Skeletal muscle cell (primary cell): ENCODE measurements at places on chromosomes 2 and 18.
A peak's percentile ranks its signal among the peaks of the same experiment; 100 is the strongest.

GRCh38 chr2:29212009-29212408, 96.8 kb downstream of the CLIP4 start:
- DNase-seq = no peak

- DNase-seq = no peak
Observed at GRCh38 chr18:33404244-33404873, 36.2 kb downstream of the CCDC178 start.

- no peak for DNase-seq
Observed at GRCh38 chr2:73292316-73292905, 937 bp downstream of the EGR4 start.

DNA sequence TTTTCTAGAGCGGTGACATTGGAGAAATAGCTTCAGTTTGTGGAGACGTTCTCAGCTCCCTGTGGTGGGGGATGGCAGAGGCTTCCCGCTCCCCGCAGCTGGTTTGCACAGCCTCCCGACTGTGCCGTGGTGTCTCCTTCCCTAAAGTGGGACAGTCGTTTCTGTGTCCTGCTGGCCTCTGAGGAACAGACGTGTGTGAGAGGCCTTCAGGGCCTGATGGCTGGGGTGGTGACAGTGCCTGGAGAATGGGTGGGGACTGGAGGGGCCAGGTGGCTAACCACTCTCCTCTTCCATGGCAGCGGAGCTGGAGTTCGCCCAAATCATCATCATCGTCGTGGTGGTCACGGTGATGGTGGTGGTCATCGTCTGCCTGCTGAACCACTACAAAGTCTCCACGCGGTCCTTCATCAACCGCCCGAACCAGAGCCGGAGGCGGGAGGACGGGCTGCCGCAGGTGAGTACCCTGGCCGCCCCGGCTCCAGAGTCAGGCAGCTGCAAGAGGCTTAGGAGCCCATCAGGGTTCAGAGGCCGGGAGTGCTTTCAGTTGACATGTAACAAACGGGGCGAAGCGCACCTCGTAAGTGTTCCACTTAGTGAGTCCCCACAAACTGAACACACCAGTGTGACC, 105.4 kb downstream of the FAM210A start:
- no peak for DNase-seq

- no peak for DNase-seq
Observed at GRCh38 chr2:234137400-234138014, 87.0 kb downstream of the SPP2 start.

DNA sequence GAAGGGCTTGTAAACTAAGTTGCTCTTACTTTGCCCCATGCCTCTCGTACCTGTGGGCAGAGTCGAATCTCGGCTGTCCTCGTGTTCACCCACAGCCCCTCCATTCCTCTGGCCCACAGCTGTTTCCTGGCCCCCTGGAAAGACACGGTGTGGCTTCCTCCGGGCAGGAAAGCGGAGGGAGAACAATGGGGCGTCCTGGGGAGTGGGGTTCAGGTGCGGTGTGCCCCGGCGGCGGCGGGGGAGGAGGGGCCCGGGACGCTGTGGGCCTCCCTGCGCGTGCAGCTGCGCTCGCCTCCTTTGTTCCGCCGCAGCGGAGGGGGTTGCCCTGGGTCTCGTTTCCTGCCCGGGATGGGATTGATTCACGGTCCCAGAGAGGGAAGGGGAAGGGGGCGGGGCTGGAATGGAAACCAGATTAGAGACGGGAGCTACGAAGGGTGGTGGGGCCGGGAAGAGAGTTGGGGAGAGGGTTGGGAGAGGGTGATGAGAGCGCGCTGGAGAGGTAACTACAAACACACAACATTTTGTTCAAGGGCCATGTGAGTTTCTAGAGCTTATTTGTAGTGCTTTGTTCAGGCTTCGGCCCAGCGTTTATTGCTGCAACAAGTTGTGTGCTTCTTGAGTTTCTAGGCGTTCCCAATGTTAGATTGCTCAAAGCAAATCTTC, 796 bp downstream of the MYO1B start:
- DNase-seq = no peak

- DNase-seq = no peak
Observed at GRCh38 chr2:25063876-25064660, 22.2 kb downstream of the EFR3B start.

DNA sequence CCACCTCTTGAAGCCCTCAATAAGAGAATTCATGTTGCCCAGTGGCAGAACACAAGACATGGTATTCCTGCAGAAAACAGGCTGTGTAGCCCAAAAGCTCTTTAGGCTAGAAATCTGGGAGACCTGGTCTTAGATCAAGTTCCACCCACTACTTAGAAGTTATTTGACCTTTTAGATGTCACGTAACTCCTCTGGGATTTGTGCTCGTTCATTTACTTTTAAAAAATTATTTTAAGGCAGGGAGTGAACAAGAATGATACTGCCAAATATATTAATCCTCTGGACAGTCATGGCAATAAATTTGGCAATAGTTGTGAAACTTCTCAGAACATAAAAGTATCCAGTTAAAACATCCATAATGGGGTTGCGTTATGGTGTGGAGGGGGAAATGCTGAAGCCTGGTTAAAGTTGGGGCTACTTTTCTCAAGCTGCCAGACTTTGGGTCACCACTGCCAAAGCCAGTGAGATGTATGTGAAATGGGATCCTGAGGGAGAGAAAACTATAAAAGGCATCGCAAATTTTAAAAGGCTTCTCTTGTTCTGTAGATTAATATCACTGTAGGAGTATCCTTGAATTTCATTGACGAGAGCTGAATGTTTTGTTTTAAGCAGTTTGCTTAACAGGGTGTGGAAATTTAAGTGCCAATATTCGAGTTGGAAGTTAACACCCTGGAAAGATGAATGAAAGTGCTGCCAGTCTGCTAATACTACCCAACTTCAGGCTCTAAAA, 15.8 kb downstream of the DAPL1 start:
- DNase-seq = no peak

DNA sequence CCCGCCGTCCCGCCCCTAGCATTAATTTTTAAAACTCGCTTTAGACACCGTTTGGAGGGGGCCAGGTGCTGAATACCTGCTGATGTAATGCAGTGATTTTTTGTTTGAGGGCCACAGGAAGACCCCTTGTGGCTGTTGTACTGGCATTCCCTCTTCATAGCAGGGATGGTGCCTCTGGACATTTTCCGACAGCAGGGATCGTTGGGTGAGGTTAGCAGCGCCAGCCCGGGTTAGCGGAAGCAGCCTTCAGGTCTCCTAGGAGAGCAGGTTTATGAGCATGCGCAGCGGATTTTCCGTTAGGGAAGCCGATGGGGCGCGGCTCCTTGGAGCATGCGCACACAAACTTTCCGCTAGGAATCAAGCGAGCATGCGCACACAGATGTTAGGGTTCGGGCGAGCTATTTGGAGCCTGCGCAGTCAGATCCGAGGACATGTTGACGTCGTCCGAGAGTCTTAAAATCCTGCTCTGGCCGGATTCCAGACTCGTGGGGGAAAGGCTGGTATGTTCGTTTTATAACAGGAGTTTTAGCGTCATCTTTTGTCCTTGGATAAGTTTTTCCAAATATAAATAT, 17.2 kb upstream of the C2orf74 start:
- DNase-seq = peak; percentile 87

DNA sequence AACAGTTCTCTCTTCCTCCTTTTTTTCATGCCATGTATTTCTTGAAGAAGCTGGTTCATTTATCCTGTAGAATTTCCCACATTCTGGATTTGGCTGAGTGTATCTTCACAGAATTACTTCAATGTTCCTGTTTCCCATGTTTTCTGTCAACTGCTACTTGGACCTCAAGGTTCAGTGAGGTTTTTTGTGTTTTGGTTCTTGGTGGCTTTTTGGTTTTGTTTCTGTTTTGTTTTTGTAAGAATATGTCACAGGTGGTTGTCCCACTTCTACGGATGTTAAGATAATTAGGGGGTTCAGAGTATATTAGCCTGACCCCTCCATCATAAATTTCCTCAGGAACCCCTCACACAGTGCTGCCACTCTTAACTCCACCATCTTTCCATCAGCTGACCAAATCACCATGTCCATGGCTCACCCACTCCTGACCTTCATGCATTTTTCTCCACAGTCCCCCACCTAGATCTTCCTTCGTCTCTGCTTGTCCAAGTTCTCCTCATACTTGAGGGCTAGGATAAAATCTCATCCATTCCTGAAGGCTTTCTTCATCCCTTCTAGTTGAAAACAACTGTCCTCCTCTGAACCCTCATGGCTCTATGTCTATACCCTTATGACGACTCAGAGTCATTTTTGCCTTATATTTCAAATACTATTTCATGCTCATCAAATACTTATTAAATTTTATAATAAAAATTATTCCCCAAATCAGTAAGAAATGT, 40.4 kb downstream of the PLEKHM3 start:
- no peak for DNase-seq

- DNase-seq = peak; percentile 8
Observed at GRCh38 chr2:72859831-72860262, 27.4 kb upstream of the SPR start.

GRCh38 chr2:181675254-181675653, 5.1 kb downstream of the NEUROD1 start:
- no peak for DNase-seq

DNA sequence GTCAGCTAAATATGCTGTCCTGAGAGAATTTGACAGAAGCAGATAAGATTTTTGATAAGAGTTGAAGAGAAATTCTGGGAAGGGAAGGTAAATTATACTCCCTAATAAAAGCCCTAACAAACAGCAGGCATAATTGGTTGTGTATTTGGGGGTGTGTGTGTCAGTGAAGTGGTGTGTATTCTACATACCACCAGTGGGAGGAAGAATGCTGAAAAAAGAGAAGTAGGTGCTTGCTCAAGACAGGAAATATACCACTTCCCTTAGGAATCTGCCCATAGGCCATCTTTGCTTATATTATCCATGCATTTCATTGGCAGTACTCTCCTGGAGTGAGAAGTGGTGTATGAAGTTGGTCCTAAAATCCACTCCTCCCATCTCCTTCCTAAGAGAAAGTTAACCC, 76.2 kb downstream of the FMNL2 start:
- no peak for DNase-seq

DNA sequence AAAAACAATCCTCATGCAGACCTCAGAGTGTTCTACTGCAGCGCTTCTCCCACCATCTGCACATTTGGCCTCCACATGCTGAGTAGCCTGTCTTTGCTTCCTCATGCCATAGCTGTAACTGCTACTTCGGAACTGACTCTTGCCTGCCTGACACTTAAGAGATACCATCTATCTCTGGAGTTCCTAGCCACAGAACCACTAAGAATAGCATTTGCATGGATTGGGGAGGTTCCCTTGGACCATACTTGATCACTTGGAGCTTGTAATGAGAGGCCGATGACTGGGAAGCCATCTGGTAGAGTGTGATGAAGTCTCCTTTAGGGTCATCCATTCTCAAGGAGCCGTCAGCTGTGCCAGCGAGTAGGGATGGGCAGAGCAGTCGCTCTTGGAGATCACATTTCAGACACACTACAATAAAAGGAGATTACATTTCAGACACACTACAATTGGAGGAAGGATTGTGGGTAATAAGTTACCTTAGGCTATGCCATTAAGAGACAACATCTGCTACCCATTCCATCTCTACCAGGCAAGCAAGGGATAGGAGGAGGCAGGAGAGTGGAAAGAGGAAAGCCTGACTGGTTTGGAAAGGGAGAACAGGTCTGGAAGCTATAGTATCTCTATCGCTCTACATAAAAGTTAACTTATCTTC, 21.8 kb downstream of the DOK1 start:
- no peak for DNase-seq

GRCh38 chr2:48709096-48710034, 46.2 kb downstream of the LHCGR start:
- no peak for DNase-seq

DNA sequence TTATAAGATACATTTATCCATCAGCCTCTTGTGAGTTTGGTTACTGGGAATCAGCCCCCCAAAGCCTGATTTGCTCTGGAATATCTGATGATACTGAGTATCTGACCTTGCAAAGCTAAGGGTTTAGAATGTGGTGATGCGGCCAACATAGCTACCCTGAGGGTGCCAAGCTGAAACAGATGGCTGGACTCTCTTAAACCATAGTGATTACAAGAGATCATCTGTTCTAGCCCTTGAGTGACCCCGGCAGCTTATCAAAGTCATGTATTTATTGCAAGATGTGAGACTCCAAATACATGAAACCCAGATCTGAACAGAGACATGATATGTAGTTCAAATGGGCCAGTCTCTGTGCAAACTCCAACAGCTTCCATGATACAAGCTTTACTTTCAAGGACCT, 78.2 kb upstream of the CABLES1 start:
- DNase-seq = no peak

- DNase-seq = no peak
Observed at GRCh38 chr2:16640001-16640700, 25.5 kb downstream of the CYRIA start.

DNA sequence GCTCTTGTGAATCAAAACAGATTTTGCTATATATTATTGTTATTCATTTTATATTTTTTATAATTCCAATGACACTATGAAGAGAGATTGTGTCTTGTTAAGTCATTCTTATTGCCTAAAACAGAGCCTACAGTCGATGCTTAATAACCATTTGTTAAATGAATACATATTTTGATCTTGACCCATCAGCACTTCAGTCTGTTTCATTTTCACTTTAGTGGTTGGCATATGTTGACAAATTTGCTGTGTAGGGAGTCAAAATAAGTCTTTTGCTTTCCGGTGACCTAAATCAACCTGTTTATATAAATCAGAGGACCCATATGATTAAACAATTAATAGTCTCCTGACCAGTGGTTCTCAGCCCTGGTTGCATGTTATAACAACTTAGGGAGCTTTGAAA, 97.1 kb downstream of the TXNL1 start:
- no peak for DNase-seq

DNA sequence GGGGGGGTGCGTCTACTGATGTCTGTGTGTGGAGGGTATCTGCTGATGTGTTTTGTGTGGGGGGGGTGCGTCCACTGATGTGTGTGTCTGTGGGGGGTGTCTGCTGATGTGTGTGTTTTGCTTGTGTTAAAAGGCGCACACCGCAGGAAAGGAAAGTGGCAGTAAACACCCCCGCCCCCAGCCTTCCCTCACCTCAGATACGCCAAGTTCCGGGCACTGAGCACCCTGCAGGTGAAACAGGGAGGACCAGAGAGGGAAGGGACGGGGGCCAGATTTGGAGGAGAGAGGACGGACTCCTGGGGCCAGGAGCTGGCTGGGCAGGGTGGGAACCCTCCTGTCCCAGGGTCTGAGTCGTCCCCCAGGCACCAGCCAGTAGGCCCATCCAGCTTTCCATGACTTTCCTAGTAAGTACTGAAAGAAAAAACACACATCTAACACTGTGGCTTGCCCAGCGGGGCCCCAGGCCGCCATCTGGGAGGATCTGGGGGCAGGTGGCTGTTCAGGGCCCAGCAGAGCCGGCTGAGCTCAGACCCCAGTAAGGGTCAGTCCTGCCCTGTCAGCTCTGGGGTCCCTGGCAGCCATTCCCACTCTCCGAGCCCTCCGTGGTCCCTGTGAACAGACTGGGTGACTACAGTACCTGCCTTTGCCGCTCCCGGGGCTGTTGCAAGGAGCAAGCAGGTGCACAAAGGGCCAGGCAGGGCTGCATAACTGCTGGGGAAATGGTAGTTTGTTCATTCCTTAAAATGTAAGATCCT, 126.9 kb downstream of the NFATC1 start:
- DNase-seq = no peak

- DNase-seq = no peak
Observed at GRCh38 chr2:202749477-202749876, 114.7 kb downstream of the FAM117B start.

GRCh38 chr18:58996131-58996641, 131.5 kb downstream of the ZNF532 start:
- peak; percentile 95 for DNase-seq

GRCh38 chr2:230974096-230974913, 21.6 kb upstream of the SPATA3 start:
- peak; percentile 19 for DNase-seq

GRCh38 chr18:36534154-36534688, 236.7 kb downstream of the FHOD3 start:
- no peak for DNase-seq

- DNase-seq = no peak
Observed at GRCh38 chr2:229620289-229620688, 94.1 kb downstream of the DNER start.
